ENCODE measurements at places on chromosomes 1 and 21.
A peak's percentile ranks its signal among the peaks of the same experiment; 100 is the strongest.

DNA sequence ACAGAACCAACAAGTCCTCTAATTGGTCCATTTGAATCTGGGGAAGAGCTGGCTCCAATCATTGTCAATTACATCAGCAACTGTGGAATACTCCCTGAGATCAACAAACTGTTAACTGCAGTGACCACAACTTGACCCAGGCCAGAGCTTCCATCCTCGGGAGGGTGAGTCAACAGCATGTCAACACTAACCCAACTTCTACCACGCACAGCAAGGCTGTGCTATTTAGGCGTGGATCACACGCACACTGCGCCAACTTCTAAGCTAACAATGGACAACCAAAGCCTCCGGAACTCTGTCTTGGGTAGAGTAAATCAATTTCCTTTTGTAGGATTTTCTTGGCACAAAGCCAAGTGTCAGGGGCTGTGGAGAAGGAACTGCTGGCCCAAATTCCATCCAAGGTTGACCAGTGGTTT, 30.4 kb downstream of the APP start:
- peak; percentile 99 for DNase-seq

- DNase-seq: no peak
Observed at GRCh38 chr1:72281637-72282270, 585 bp downstream of the NEGR1 start.

DNA sequence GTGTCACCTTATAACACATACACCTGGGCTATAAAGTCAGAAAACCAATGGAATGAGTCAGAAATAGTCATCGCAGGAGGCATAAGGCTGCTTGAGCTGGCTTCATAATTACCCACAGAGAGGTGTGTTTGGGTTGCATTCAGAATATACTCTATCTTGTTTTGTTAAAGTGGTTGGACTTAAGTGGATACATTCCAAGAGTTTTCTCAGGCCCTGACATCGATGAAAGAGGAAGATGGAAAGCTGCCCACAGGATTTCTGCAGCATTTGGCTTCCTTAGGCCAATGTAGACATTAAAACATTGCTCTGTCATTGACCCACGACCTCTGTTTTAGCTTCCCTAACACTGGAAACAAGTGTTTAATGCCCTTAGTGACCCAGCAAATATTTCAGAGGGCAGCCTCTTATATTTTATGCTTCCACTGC, 18.6 kb upstream of the BCL10 start:
- DNase-seq: no peak

GRCh38 chr21:42962380-42963007, 11.9 kb upstream of the PKNOX1 start:
- DNase-seq: no peak

- no peak for DNase-seq
Observed at GRCh38 chr1:169959686-169960085, 66.0 kb upstream of the SCYL3 start.

DNA sequence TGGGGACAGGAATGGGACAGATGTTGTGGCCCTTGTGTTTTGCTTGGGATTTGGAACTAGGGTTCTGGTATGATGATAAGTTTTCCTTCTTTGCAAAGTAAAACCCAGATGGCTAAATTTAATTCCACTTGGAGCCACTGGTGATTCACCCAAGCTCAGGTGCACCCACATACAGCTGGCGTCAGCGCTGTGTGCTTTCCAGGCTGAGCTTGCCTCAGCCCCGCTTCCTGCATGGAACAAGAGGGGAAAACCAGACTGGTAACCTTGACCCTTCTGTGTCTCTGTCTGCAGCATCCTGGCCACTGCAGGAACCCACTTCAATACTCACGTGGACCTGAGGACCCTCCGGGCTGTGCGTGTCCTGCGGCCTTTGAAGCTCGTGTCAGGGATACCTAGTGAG, 94.2 kb downstream of the CACNA1E start:
- no peak for DNase-seq

DNA sequence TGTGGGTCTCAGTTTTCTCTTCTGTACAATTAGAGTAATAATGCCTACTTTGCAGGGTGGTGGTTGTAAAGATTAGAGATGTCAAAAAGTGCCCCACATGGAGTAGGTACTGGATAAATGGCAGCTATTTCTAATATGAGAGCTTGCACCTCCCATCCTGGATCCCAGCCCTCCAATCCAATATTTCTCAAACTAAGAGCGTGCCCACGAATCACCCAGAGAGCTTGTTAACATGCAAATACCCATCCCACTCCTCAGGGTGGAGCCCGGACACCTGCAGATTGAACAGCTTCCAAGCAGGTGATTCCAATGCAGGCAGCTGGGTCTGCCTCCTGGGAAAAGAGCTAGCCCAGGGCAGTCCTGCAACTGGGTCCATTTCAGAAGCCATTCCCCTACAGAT, 33.0 kb downstream of the LRRN2 start:
- DNase-seq: no peak

DNA sequence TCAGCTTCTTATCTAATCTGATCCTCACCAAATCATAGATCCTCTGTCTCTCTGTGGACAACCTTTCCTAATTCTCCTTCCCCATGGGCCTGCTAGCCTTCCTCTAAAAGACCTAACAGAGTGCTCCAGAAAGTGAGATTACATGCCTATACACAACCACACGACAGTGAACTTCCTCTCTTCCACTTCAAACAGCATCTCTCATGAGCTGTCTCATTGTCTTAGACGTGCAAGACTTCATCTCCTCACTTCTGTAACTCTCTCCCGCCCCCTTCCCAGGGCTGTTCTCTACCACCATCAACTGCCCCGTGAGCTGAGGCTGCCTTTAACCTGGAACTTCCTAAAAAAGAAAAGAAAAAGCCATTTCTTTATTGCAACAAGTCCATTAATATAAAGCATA, 14.1 kb upstream of the A3GALT2 start:
- DNase-seq: no peak

DNA sequence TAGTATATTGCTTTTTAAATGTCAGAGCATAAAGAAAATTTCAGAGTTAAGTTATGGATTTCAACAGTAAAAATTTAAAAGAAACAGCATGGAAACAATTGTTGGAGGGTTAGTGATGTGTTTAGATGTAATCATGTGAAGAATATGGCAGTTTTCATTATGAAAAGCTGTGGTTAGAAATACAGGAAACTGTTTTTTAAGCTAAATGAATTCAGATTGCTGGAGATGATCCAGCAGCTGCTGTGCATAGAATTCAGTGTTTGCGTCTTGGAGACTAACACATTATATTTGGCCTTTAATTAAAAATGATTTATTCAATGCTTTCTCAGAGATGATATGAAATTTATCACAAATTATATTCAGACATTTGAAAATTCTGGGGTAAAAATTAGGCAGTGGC, 273.6 kb upstream of the LRRC7 start:
- no peak for DNase-seq

GRCh38 chr1:60173006-60173405, 99.4 kb upstream of the C1orf87 start:
- DNase-seq: no peak

DNA sequence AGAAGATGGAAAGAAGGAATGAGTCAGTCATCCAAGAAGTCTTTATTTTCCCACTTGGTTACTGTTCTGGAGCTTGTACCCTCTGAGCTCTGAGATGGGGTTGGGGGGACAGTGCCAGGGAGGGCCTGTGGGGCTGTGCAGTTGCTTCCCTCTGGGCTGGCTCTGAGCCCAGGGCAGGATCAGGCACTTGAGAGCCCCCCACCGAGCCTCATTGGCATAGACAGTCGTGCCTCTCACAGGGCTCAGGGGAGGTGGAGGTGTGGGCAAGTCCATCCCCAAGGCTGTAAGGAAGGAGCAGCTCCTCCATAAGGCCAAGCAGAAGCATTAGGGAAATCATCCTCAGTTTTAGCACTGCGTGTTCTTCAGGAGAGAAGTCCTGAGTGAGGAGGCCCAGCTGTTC, 2.5 kb upstream of the ARL8A start:
- DNase-seq: no peak

- no peak for DNase-seq
Observed at GRCh38 chr1:64197076-64197475, 6.3 kb upstream of the UBE2U start.

GRCh38 chr1:1421907-1422464, 910 bp upstream of the ANKRD65 start:
- DNase-seq: no peak

DNA sequence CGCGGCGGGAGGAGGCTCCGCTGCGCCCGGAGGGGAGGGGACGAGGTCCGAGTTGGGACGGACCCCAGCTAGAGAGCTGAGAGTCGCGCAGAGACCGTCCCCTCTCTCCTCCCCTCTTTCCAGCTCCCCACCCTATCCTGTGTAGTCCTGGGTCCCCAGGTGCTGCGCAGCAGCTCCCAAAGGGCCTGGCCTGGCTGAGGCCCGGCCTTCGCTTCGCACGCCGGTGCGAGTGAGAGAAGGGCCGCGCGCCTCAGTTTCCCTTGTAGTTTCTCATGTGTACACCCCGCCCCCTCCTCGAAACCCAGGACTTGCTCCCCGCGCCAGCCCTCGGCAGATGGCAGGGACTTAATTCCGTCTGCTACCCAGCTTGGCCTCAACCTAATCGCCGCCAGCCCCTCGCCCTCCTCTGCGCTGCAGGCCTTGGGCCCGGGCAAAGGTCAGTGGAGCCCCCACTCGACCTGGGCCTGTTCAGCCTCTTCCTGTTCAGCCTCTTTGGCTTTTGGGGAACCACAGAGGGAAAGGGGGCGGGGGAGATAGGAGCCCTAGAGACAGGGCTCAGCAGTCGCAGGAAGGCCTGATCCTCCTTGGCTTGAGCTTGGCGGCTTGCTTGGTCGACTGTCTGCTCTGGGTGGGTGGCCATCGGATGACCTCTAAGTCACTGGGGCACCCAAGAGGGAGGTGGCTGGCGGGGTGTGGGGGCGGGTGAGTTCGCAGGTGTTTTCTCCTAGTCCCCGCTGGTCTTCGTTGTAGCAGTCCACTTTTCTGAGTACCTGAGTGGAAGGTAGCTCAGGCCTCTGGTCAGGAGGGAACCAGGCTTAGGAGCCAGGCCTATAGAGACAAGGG, 1.0 kb downstream of the ZNF687 start:
- no peak for DNase-seq

DNA sequence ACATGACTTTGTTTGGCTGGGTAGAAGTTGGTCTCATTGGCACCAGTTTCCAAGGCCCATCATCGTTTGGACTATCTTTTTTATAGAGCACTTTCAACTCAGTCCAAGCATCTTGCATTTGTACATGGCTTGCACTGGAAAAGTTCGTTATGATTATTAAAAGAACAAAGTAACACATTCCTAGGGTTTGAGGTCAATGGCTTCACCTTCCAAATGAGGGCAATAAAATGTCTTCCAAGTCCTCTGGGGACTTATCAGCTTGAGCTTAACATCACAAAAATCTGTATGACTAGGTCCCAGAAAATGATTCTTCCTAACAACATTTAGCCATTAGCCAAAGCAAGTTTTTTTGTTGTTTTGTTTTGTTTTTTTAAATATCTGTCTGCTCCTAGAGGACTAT, 610.8 kb downstream of the LMO4 start:
- no peak for DNase-seq

- DNase-seq: no peak
Observed at GRCh38 chr21:38903690-38904139, 98.0 kb downstream of the ETS2 start.

GRCh38 chr1:221632072-221632471, 109.8 kb downstream of the DUSP10 start:
- no peak for DNase-seq

DNA sequence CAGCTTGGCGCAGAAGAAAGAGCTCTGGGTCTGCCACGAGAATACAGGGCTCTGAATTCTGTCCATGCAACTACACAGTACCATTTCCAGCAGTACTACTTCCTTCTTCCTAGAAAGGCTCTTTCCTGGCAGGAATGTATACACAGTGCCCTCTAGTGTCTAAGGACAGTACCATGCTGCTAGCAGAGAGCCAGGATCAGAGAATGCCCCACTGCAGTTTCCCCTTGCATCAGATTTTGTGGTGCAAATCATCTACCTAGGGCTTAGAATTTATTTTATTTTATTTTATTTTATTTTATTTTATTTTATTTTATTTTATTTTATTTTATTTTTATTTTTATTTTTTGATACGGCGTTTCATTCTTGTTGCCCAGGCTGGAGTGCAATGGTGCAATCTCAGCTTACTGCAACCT, 50.8 kb downstream of the PAX7 start:
- DNase-seq: no peak

DNA sequence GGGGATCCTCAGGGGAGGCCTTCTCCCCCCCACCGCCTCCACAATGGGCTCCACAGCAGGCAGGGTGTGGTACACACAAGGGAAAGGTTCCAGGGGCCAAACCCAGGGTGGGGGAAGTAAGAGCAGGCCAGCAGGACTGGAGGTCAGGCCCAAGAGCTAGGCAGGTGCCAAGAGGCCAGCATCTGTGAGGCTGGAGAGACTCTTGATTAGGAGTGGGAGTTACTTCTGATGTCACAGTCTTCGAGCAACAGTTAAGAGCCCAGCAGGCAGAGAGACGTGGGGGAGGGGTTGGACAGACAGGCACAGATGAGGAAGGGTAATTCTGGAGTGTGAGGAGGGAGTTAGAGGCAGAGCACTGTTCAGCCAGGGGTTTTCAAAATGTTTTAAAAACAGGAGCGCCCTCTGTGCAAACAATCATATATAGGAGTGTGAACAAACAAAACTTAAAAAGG, 55.8 kb downstream of the SLC9A1 start:
- peak; percentile 65 for DNase-seq

DNA sequence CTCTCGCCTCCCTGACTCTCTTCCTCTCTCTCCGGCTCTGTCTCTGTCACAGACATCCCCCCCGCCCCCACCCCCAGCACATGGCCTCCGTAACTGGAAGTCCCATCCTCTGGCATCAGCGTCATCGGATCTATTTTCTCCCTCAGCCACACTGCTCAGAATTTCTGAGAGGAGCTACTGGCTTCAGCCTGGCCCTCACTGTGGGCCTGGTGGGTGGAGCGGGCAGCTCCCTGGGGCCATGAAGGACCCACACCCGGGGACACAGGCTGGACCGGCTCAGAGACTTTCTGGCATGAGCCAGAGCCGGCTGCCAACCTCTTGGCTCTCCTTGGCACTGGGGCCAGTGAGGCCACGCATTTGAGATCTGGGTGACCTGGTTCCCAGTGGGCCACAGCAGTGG, 61.2 kb upstream of the CASZ1 start:
- no peak for DNase-seq

DNA sequence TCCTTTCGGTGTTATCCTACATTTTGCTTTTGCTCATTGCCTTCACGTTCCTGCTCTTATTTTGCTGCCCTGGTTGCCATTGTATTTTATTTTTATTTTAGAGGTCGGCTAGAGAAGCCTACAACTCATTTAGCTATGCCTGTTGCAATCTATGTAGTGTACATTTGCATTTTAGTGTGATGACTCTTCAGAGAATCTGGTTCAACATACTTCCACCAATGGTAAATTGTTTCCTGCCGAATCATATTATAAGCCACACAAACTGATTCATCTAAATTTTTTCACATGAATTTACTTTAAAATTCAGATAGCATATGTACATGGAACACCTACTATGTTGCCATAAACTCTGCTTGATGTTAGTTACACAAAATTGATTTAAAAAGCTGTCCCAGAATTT, 1596.9 kb downstream of the PLA2G4A start:
- DNase-seq: peak; percentile 12

- DNase-seq: no peak
Observed at GRCh38 chr1:76865696-76866286, 1.5 kb upstream of the ST6GALNAC5 start.
